Adipocyte (in vitro differentiated cells): ENCODE measurements at places on chromosomes 11 and 22.

GRCh38 chr11:109085708-109086373, 336.1 kb upstream of the C11orf87 start:
- DNase-seq: peak; percentile 66

- peak; percentile 15 for DNase-seq
These were observed 20.0 kb downstream of the MTFP1 start for GRCh38 chr22:30445438-30446145.

DNA sequence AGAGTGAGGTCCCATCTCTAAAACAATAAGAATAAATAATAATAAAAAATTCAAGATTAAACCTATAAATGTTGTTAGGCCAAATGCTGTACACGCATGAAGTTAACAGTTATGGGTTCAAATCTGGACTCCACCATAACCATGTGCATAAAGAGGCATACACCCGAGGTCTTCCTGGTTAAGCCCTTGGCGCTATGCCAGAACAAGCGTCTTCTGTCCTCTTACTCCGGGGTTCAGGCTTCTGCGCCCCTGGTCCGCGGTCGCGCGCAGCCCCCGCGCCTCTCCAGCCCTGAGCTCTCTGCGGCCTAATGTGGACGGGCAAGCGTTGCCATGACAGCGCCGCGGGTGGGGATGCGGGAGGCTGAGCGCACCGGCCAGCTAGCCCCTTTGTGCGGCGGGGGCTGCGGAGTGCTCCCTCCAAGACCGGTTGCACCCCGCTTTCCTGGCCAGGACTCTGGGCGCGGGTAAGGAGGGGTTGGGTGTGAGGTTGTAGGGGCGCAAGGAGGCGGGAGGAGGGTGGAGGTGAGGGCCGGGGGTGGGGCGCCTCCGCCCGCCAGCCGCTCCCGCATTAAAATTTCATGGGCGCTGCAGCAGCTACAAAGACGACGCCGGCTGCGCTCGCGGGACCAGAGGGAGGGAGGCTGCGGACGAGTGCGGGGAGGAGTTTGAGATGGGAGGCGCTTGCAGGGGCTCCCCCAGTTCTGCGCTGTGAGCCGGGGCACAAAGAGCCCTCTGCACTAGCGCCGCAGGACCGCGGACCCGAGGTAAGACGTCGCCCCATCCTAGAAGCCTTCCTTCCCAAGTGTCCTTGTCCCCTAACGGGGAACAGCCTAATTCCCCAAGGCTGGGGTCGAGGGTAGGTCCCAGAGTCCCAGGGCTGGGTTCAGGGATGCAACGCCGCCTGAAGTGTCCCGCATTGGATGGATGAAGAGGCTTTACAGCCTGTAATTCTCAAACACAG, at the start of gene MIAT:
Gene MIAT, plus strand, starts transcription at position 698 of the 961 bp plus-strand sequence.
- peak; percentile 52 for DNase-seq

DNA sequence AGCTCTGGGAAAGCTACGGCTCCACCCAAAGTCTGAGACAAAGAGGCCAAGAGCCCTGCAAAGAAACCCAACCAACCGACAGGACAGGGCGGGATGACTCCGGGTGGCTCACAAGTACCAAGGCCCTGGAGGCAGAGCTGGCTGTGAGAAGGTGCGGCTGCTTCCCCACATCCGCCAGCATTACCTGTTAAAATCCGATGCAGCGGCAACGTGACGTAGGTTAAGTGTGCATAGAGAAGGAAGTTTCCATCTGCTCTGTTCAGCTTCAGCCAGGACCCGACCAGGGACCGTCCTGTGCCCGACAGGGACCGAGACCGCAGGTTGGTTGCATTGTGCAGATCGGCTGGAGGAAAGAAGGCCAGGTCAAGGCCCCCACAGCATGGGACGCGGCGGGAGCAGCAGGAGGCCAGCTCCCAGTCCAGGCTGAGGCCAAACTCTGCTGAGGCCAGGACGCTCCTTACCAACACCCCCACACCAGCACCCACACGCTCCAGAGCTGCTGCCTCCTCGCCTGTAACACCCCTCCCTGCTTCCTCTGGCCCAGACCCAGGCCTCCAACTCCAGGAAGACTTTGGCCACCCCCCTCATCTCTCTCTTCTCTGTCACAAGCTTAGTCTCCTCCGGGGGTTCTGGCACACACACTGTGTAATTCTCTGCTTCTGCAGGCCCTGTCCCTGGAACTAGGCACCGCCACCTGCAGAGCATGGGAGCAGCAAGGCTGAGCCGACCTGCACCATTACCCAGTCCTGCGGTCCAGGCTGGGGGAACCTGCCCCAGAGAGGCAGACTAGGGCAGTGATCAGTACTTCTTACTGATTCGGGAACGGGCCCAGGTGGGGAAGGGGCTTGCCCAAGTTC, 34.1 kb downstream of the NUP50 start:
- no peak for DNase-seq

GRCh38 chr11:12842933-12843636, 166.0 kb upstream of the RASSF10 start:
- peak; percentile 53 for DNase-seq
